ENCODE measurements at places on chromosomes 4 and X.

DNA sequence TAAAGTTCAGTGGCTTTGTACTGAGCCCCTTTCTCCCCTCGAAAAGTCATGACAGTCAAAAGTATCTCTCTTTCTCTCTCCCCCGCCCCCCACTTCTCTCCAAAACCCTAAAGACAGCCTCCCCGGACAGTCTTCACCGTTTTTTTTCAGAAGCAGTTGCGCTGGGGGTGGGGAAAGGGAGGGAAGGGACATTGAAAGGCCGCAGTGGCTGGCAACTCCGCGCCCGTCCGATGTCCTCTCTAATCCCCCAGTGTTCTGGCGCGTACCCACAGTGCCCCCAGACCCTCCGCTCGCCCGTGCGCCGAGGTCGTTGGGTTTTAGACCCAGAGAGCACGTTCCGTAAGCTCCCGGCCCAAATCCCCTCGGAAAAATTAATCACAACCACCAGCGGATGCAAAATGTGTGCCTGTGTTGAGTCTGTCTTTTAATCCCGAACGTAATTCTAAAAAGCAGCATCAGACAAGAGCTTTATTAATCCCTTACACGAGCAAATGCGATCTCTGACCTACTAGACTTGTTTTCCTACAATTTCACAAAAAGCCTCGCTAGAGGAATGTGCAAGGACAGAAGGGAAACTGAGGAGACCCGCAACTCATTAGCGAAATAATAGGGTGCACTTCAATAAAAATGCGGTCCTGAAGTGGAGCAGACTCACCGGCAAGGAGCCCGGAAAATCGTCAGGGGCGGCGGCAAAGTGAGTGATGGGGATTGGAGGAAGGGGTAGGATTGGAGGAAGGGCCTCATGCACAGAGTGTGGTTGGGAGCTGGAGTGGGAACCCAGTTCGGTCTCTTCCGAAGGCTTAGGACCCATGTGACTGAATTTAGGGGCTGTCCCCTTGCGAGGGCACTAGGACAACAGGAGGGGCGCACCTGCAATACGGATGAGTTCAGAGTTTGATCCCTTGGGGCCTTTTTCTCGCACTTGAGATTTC lies 12.2 kb upstream of the PRDM8 start:
- DNase-seq: no peak
- H3K4me1 ChIP-seq: peaks cover 24% of the 10 kb centered on the region
- H3K27me3 ChIP-seq: peaks cover 89% of the 10 kb centered on the region
- H3K4me3 ChIP-seq: peak overlapping the region; percentile 85
- H3K27ac ChIP-seq: peak overlapping the region; percentile 44

DNA sequence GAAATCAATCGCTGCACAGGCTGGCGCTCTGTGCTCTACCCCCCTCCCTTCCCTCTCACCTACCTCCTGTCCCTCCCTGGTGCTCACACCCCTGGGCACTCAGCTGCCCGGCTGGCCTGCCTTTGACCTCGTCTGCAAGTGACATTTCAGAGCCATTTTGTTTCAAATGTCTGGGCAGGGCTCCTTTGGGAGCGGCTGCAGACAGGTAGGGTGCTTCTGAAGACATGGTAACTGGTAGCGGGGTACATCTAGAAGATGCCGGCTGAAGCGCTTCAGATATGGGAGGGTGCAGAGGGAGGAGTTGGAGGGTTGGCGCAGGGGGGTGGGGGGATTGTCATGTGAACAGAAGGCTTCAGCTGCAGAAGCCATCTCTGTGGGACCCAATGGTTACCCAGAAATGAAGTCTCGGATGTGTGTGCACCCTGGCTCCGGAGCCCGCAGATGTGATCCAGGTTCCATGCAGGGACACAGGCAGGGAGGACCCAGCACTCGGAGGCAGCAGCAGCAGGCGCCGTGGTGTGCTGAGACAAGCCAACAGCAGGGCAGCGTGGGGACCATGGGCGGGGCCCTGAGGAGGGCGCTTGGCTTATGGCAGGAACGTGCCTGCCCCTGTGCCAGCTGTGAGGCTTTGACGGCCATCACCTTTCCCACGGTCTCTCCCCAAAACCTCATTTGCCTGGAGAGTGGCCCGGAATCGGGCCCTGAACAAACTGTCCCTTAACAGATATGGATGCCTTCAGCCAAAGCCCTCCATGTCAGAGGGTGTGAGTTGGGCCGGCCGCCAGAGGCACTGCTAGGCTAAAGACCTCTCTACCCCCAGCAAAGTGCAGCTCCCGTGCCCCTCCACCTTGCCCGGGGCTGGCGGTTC lies 7.6 kb upstream of the DUSP9 start:
- H3K4me3 ChIP-seq: no peak overlapping the region
- DNase-seq: no peak
- no peak overlapping the region for H3K27ac ChIP-seq

- peaks cover 20% of the 10 kb centered on the region for H3K27me3 ChIP-seq
- no peaks in the 10 kb centered on the region for H3K36me3 ChIP-seq
- no peak overlapping the region for H3K27ac ChIP-seq
- DNase-seq: no peak
- no peak overlapping the region for H3K4me3 ChIP-seq
- H3K4me1 ChIP-seq: no peaks in the 10 kb centered on the region
Observed at GRCh38 chrX:25131055-25131454, 115.3 kb upstream of the ARX start.

- H3K36me3 ChIP-seq: no peaks in the 10 kb centered on the region
- no peak overlapping the region for H3K4me3 ChIP-seq
- DNase-seq: no peak
Observed at GRCh38 chr4:183008492-183008891, 90.6 kb upstream of the WWC2 start.

DNA sequence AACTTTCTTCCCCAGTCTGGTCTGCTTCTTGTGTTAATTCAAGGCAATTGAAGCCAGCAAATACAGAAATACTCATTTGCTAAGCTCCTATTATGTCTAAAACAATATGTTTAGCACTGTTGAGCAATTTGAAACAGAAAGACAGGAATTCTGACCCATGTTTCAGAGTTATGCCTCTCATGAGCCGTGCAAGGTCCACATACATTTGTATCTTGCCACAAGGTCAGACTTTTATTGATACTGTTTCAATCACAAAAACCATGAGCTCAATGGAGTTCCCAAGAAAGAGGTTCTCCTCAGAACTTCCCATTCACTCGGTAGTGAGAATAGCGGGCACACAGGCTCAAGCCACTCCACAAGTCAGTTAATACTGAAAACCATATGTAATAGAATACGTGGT lies 47.6 kb upstream of the SPRY1 start:
- no peaks in the 10 kb centered on the region for H3K27me3 ChIP-seq
- no peak overlapping the region for H3K4me3 ChIP-seq
- no peaks in the 10 kb centered on the region for H3K36me3 ChIP-seq
- no peak overlapping the region for H3K27ac ChIP-seq

DNA sequence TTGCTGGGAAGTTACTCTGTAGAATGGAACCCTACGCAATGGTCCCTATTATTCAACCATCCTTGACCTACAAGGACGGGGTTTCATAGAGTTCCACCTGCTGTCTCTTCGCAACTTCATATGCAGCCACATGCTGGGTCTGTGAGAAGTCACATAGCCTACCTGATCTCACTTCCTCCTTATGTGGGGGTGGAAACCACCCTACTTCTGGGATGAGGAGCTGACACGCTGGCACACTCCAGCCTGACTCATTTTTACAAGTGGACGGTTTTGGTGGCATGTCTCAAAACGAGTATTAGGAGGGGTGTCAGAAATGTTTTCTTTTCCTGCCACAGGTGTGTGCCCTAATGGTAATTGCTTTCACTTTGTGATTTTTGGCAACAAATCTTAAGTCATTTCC lies 36.8 kb upstream of the ARSD start:
- DNase-seq: no peak
- peak overlapping the region; percentile 30 for H3K27ac ChIP-seq
- H3K4me3 ChIP-seq: no peak overlapping the region
- peaks cover 30% of the 10 kb centered on the region for H3K4me1 ChIP-seq

Data from mesothelial cell of epicardium (in vitro differentiated cells).